ENCODE measurements at places on chromosomes 7 and 10.

- no peak for DNase-seq
These were observed 58.0 kb upstream of the IL6 start for GRCh38 chr7:22668971-22669401.

DNA sequence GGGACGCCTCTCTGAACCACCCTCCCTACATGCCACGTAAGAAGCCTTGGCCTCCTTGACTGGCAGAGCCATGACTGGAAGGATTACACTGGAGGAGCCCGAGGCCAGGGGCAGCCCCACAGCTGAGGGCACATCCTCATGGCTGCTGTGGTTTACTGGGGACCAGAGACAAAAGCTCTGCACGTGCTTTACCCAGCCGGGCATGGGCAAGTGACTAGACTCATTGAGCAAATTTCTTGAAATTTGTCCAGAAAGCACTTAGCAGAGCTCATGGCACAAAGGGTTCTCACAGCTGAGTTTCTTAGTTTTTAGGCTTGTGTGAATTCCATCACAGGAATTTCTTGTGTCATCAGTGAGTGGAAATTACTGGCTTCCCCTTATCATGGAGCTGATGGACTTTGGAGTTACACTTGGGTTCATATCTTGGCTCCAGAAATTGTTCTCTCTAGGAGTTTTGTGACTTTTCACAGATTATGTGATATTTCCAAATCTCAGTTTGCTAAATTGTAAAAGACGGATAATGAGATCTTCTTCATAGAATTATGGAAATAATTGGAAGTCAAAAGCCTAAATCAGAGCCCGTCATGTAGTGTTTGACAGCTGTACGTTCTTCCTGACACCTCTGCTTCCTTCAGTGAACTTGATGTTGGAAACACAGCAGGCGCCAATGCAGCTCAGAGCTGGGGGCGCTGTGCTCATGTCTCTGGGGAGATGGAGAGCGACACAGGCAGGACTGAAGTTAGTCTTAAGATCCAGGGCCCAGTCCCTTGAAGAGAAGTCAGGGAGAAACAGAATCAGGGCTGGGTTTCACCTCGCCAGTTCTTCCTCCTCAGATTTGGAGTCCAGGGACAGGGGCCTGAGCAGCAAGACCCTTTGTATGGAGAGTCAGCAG, 47.7 kb upstream of the MGAM2 start:
- peak; percentile 49 for DNase-seq

GRCh38 chr10:119417852-119418251, 124.7 kb downstream of the RGS10 start:
- no peak for DNase-seq

GRCh38 chr10:28628184-28628893, 49.0 kb upstream of the BAMBI start:
- DNase-seq: peak; percentile 53

DNA sequence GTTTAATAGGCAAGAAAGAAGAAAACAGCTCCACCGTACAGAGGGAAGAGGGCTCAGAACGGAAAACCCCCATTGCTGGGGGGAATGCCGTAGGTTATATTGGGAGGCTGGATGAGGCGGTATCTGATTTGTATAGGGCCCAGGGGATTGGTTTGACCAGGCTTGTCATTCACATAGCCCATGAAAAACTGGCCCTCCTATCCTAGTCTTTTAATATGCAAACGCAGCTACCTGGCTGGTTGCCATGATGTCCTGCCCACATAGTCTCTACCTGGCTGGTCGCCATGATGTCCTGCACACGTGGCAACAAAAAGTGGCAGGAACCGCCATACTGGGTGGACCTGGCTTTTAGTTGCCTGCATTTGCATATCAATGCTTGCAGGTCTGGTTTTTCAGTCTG, 84.7 kb downstream of the AUTS2 start:
- no peak for DNase-seq

DNA sequence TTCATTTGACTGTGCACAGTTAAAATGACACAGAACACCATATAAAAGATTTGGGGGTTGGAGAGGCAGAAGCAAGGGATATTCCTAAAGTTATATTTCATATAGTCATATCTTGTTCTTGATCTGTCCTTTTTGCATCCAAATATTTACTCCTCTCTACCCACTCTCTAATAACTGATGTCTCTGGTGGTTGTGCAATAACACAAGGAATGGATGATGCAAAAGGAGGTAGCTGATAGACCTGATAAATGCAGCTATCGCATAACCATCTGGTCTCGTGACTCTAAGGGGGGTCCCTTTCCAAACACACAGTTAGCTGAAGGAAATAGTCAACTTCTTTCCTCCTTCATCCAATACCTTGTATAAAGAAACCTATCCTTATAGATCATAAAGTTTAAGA, 123.1 kb downstream of the POLR1F start:
- DNase-seq: no peak

GRCh38 chr7:30799206-30799975, 28.2 kb downstream of the MINDY4 start:
- no peak for DNase-seq

DNA sequence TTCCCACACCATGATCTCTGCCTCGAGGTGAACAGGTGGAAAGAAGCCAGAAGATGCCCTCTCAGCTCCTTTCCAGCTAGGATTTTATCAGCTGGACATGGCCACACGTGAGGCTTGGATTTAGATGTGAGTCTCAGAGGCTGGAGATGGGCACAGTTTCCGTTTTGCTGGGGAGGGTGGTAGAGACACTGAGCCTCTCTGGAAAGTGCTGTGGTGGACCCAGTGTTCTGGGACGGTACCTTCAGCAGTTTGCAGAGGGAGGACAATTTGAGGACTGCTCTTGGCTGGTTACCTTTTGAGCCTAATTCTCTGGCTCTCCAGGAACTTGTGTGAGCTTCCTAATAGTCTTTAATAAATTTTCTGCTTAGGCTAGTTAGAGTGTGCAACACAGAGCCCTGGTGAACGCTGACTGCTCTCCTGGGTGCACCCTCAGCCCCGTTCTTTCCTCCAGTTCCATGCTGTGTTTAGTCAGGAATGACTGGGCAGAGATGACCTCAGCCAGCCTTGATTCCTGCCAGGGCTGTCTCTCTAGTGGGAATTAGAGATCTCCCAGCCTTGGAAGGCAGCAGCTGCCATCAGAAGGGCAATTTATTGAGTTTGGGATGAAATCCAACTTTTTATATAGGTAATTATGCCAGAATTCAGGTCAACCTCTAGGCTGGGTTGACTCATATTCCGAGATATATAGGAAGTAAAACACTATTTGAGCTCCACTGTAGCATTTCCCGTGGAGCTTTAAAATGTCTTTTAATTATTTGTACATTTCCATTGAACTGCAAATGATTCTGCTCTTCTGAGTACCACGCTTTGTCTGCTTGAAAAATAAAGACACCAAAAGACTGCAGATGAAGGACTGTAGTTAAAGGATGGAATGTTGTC, 103.9 kb downstream of the GATA3 start:
- no peak for DNase-seq

DNA sequence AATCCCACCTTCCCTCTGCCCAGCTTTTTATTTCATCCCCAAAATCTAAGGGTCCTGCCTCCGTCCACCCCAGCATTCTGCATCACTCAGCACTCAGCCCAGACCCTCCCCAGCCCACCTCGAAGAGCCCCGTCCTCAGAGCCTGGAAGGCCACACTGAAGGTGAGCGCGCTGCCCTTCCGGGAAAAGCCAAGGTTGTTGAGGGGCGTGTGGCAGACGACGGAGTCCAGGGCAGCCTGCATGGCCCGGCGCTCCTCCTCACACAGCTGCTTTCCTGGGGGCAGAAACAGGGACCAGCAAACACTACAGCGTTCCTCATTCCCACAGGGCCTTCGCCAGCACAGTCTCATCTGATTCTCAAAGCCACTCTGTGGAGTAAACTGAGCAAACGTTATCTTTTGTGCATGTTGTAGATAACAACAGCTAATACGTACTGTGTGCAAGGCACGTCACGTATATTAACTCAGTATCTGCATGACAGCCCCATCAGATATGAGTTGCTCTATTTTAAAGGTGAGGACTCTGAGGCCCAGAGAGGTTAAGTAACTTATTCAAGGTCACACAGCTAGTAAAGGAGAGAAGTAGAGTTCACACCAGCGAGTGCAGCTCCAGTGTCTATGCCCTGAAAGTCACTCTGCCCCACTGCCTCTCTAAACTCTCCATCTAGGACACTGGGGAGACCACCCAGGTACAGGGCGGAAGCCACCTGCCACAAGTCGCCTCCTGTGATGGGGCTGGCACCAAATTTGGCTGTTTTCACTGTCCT, 2.8 kb downstream of the TRAPPC14 start:
- no peak for DNase-seq

DNA sequence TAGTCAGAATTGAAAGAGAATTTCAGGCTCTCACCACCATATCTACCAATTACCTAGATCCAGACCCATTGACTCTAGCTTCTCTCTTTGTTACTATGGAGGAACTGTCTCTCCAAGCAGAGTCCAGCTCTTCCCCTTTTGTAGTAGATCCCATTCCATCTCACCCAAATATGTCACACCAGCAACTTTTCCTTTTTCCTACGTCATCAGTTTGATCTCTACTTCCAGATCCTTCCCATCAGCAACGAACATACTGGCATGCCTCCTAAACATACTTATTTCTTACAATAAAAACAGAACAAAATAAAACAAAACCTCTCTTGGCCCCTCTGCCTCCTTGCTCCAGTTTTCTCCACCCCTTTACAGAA, 5.9 kb upstream of the CALU start:
- no peak for DNase-seq

GRCh38 chr7:102082693-102083368, 203.8 kb upstream of the SH2B2 start:
- no peak for DNase-seq
